ENCODE measurements at places on chromosomes 12 and 14. TPM values are rescaled to one million over a fixed set of nuclear protein-coding genes. Genes with fewer than 3 reads are reported as not detected.

DNA sequence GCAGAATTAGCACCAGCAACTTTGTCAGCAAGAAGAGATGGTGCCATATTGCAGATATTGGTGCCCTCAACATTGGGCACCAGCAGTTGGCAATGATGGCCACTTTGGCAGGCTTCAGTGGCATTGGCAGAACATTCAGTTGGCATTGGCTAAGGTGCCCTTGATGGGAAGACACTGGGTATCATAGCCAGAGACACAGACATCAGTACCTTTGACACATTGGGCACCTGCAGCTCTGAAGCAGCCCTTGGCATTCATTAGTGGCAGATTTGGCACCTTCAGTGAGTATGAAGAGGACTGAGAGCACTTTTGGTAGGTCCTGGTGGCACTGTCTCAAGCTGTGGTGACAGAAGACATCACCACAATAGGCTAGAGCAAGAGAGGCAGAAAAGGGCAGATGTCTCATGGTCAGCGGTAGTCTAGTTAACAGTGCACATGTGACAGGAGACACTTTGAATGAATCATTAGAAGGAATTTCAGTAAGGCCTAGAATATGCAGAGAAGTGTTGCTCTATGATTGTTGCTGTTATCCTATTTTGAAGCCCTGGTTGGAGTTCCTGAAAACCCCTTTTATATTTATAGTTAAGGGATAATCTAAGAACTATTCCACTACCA is 422.2 kb downstream of the APAF1 start:
- DNase-seq = no peak

GRCh38 chr12:131944601-131945251 is 5.0 kb upstream of the EP400 start:
- no peak for DNase-seq

DNA sequence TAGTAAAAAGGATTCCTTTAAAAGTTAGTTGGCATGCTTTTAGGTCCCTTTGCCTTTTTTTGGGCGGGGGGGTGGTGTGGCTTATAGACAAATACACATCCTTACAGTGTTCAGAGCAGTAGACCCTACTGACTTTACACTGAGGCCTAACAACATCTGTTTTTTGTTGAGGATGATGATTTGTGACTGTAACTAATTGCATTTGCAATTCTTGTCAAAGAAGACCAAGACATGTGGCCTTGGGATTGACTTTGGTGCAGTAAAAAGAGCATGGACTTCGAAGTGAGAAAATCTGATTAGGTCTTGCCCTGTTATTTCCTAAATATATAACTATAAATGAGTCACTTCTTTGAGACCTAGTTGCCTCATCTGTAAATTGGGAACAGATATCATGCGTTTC is 77.3 kb downstream of the TRHDE start:
- DNase-seq = no peak

The FOXG1 gene
- not detected for total RNA-seq

The PRKD1 gene
- 1.0 TPM for total RNA-seq

Data from bronchial epithelial cell (primary cell).